ENCODE measurements at places on chromosomes 1 and 21.

DNA sequence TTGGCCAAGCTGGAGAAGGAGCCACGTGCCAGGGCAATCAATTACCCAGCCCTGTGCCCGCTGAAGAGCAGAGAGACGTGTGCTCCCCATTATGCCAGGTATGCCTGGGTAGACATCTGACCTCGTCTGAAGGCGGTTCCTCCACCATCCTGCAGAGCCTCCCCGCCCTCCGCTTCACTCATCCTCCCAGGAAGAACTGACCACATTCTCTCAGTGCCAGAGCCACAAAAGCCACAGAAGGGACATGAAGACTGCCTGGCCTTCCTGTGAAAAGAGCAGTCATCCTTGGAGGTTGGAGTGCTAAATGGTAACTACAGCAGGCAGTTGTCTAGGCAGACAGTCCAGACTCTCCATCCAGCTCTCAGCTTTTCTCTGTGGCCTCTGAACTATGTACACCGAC lies 12.0 kb downstream of the SYT2 start:
- DNase-seq: no peak

GRCh38 chr1:176820391-176821031 lies 344.0 kb downstream of the ASTN1 start:
- no peak for DNase-seq

- DNase-seq: no peak
Observed at GRCh38 chr1:74193908-74194307, 4.1 kb downstream of the LRRIQ3 start.

DNA sequence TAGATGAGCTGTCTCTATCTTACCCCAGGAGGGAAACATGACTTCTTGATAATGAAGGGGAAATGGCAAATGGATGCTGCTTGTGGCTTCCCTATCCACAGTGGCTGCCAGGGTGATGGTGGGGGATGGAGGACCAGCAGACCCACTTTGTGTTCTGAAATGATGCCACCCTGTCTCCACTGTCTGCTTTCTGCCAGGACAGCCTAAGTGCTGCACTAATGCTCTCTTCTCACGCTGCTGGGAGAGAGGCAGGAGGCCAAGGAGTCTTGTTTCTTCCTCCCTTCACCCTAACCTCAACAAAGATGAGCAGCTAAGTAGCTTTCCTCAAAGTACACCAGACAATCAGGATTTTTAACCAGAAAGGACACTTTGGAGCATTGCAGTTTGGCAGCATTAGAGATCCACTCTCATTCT lies 36.6 kb downstream of the XCL1 start:
- DNase-seq: no peak

DNA sequence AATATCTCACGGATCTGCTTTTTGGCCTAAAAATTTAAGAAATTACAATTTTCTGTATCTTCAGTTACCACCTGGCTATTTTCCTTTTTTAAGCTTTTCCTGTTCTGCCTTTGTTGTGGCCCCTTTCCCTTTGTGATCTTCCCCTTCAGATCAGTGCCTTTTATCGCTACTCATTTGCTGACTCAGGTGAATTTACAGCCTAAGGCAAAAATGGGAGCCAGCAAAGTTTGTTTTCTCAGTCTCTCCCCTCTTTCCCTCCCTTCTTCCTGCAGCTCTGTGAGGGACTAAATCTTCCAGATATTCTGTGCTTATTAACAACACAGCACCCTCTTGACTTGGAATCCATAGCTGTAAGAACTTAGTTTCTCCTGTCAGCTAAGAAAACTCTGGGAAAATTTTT lies 5.3 kb upstream of the PRRC2C start:
- no peak for DNase-seq

- DNase-seq: no peak
Observed at GRCh38 chr1:31154000-31154631, 85.6 kb downstream of the NKAIN1 start.

- no peak for DNase-seq
Observed at GRCh38 chr1:154186852-154187501, 4.9 kb downstream of the TPM3 start.

All from stimulated activated CD4-positive, alpha-beta T cell treated with anti-CD3 and anti-CD28 coated beads, TNF-alpha, amount 100 ng/mL, for 1 hour (primary cell).